Stimulated activated CD4-positive, alpha-beta T cell treated with anti-CD3 and anti-CD28 coated beads, Interleukin-15, amount 100 ng/mL, for 48 hours (primary cell): ENCODE measurements at places on chromosomes 6 and 20.

DNA sequence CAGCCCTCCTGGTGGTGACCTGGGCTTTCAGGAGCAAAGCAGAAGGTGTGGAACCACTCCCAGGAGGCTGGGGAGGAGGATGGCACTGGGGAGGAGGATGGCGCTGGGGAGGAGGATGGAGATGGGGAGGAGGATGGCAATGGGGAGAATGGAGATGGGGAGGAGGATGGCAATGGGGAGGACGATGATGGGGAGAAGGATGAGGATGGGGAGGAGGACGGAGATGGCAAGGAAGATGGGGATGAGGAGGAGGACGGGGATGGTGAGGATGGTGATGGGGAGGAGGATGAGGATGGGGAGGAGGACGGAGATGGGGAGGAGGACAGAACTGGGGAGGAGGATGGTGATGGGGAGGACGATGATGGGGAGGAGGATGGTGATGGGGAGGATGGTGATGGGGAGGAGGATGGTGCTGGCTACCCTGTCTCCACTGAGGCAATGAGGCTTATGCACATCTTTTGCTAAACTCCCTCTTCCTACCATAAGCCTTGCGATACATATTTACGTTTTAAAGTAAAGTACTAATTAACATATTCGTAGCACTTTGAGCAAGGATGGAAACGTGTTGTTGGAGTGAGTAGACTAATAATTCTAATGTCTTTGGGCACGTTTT, 7.4 kb downstream of the SMOC2 start:
- DNase-seq, result no peak

DNA sequence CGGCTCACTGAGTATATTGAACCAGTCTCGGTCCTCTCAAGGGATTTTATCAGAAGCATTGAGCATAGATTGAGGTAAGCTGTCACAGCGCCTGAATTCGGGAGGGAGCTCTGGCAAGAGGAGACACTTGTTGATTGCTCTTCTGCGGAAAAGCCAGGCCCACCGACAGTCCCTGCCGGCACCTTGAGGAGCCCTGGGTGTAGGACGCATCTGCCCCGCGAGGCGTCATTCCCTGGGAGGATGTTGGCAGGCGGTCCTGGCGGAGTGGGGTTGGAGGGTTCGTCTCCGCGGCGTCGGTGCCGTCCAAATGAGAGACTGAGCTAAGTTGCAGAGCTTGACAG, 843 bp downstream of the FBXO9 start:
- DNase-seq, result peak; percentile 25

GRCh38 chr6:10140136-10140535, 274.7 kb downstream of the TFAP2A start:
- DNase-seq, result no peak

GRCh38 chr6:161407581-161407980, 133.7 kb upstream of the AGPAT4 start:
- DNase-seq, result no peak

DNA sequence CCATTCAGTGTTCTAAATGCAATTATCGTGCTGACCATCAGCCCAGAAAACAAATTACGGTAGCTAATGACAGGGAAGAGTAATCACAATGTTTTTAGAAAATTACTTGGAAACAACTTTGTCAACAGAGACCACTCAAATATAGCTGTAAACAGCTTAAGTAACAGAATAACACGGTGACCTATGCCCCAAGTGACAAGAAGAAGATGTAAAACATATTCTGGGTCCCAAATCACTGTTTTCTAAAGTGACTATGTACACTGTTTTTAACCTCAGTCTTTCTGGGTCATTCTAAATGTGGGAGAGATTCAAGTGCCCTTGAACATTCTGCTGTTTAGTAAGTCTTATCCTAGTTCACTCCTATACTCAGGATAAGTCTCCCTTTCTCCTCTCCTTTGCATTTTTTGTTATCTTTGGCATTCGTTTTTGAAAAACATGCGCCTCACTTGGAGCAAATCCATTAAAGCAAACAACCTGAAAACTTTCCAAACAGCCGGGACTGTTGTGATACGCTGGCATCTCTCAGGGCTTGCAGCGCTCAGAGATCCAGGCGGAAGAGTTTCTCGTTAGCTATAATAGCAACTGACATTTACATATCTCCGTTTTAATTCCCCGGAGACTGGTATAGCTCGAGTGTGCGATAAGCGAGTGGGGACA, 114.5 kb upstream of the SOX4 start:
- DNase-seq, result no peak

GRCh38 chr20:59676851-59677182, 72.5 kb downstream of the PHACTR3 start:
- no peak for DNase-seq

- DNase-seq, result no peak
These were observed 21.2 kb downstream of the CCN2 start for GRCh38 chr6:131929976-131930375.

- no peak for DNase-seq
These were observed 67.5 kb upstream of the EDN1 start for GRCh38 chr6:12222405-12223366.

GRCh38 chr6:116406678-116407345, 36.1 kb downstream of the DSE start:
- no peak for DNase-seq

- no peak for DNase-seq
These were observed 2.8 kb upstream of the GINM1 start for GRCh38 chr6:149563203-149563927.

DNA sequence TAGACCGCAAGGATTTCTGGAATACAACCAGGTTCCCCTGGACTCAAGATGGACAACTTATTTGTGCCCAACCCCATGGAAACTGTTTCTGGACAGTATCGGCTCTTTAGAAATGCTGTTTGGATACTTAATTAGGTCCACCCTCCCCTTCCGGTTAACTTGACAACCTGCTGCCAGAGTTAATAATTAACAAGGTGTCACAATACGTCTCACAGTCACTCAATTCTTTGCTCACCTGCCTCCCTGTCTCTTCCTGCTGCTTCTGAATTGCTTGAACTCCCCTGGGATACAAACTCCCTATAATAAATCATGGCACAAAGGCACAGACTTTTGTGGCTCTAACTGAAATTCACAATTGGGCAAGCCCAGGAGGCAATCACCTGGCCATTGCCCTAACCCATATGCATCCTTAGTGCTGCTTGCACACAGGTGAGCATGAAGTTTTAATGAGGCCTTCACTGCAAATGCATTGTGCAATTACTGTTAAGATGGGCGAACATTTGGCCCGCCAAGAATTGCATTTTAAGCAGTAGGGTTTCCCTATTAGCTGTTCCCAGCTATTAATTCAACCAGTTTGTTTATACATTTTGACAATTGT, 504.4 kb upstream of the NOX3 start:
- DNase-seq, result no peak
